Peyer's patch (tissue), 4 donors: ENCODE measurements at places on chromosomes 3 and 15.

DNA sequence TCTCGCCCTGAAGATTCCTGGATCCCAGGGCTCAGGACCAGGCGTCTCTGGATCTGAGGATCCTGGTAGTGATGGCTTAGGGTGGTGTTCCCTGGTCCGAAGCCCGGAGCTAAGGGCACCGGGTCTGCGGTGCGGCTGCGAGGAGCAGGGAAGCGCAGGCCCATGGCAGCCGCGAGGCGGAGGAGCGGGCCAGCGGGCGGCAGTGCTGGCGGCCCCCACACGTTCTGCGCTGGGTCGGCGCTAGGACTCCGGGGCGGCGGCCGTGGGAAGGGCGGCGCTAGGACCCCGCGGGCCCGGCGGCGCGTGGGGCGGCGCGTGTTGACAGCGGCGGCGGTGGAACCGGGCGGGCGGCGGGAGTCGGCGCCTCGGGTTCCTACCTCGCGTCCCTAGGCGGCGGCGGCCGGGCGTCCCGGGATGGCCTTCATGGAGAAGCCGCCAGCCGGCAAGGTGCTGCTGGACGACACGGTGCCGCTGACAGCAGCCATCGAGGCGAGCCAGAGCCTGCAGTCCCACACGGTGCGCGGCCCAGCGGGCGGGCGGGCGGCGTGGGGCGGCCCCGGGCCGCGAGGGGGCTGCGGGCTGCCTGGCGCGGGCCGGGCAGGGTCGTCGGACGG is at the start of gene PXK:
Gene PXK, plus strand, starts transcription at position 318 of the 614 bp plus-strand sequence. Its CDS starts 97 bp downstream, at position 415.
- DNase-seq: peak; percentile 92

- DNase-seq: no peak
These were observed 6.5 kb downstream of the RUBCN start for GRCh38 chr3:197730200-197730599.

DNA sequence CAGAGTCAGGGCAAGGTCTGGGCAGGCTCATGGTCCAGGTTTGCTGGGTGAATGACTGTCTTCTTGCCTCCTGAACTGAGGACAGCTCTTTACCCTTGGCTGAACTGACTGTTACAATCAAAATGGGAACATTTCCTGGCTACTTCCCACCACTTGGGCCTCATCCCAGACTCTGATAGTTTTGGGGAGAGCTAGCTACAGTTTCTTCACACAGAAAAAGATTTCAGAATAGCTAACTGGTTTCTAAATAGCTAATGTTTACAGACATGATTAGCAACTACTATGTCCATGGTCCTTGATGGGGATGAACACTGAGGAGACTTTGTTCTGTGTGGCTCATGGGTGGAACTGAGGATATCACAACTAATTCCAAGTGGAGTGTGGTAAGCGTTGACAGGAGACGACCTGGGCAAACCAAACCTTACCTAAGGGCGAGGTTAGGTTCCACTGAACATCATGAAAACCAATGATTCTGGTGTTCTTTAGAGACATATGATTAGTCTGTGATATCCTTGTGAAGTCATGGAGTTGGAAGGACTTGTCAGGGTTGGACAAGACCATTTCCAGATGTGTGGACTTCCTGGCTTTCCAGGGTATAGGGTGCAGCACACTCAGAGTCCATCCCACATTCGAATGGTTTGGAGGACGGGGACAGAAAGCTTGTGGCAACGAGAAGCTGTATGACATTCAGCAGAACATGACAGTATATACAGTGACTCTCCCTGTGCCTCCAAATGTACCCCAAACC is 7.3 kb downstream of the ALPK3 start:
- DNase-seq: no peak

- DNase-seq: no peak
These were observed 2.9 kb downstream of the ADPRH start for GRCh38 chr3:119582178-119582577.

DNA sequence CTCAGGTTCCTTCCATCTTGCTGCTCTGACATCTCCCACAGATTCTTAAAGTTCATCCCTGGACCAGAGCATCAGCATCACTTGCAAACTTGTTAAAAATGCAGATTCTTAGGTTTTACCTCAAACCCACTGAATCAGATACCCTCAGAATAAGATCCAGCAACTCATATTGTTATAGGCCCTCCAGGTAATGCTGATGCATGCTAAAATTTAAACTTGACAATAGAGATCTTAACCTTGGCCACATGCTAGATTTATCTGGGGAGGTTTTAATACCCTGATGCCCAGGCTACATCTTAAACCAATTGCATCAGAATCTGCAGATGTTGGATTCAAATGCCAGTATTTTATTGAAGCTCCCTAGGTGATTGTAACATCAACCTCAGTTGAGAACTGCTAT is 256.9 kb downstream of the RYR3 start:
- no peak for DNase-seq
